ENCODE measurements at places on chromosomes 1 and 21. TPM values are rescaled to one million over a fixed set of nuclear protein-coding genes. Genes with fewer than 3 reads are reported as not detected.

DNA sequence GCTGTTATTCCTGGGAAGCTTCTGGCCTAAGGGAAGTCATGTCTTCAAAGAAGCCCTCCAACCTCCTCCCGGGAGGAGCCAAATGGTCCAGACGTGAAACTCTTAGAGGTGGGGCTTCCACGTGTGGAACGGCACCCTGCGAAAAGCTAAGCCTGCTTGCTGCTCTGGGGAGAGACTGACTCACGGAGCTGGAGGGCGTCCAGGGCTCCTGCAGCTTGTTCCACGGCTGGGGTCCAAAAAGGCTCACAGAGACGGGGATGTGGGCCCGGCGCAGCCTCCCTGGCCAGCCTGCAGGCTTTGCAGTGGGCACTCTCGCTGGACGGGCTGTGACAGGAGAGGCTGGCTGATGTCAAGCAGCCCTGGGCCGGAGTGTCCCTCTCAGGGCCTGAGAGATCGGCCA lies 105.1 kb downstream of the COLGALT2 start:
- no peak for DNase-seq

The PDPN gene
- not detected for total RNA-seq

- no peak for DNase-seq
Observed at GRCh38 chr21:19123053-19123452, 719.5 kb upstream of the TMPRSS15 start.

The HSD3B1 gene
- not detected for total RNA-seq

- DNase-seq, result peak; percentile 77
Observed at GRCh38 chr1:41812051-41812450, 106.7 kb downstream of the HIVEP3 start.
